ENCODE measurements at places on chromosomes 2 and 18.
A peak's percentile ranks its signal among the peaks of the same experiment; 100 is the strongest.

GRCh38 chr2:172092716-172093415, 7.6 kb downstream of the DLX1 start:
- no peak for DNase-seq

DNA sequence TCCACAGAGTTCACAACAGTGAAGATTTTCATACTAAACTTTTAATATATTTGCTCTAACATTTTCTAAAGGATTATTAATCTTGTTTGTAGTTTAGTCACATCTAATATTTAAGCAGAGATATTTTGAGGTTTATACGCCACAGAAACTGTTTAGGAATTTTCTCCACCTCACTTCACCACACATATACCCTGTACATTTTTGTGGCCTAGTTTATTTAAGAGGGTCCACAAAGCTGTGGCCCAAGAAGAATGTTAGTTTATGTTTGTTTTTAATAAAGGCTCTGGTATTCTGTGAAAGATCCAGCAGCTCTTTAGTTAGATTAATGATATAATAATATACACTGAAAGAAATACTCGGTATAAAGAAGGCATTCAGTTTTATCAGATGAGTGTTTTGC, 132.7 kb upstream of the TTC27 start:
- DNase-seq, result no peak

- peak; percentile 38 for DNase-seq
Observed at GRCh38 chr18:21230436-21230835, 11.6 kb upstream of the GREB1L start.

- DNase-seq, result no peak
Observed at GRCh38 chr2:173238385-173238784, 116.3 kb upstream of the CDCA7 start.

DNA sequence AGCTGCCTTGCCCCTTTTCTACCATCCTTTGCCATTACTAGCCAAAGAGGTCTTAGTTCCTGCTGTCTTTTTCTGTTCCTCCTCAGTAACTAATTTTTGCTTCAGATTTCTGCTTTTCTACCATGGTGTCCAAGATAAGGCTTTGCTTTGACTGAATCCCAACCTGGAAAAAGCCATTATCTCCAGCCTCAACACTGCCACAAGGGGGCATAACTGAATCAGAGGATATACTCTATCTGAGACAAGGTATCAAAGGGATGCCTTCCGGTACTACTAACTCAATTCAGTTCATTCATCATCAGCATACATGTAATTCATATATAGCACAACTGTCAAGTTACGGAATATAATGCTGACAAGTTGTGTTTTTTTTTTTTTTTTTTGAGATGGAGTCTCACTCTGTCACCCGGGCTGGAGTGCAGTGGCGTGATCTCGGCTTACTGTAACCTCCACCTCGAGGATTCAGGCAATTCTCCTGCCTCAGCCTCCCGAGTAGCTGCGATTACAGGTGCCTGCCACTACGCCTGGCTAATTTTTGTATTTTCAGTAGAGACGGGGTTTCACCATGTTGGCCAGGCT, 11.4 kb downstream of the OSGEPL1 start:
- peak; percentile 6 for DNase-seq

DNA sequence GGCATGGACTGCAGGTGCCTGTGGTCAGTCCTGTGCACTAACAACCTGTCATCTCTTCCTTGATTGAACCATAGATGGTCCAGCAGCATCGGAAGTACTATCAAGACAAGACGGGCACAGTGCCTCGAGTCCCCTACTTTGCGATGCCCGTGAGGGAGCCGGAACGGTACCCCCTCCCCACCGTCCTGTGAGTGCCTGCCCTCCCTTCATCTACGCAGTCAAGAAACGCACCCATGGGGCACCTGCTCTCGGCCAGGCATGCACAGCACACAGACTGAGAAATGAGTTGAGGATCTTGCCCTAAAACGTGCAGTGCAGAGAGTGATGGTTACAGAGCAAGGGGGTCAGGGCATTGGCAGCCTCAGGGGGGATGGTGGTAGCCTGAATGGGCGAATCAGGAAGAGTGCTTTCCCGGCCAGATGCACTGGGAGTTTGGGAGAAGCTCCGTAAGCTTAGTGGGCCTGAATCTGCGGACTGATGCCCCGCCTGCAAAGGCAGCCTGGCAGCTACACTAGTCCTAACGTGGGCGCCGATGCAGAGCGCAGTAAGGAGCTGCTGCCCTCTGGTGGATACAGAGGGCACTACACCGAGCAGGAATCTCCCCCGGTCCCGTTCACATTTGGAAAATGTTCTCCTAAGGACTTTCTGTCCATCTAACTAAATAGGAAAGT, 63.6 kb downstream of the CIB4 start:
- DNase-seq, result peak; percentile 75

- DNase-seq, result no peak
Observed at GRCh38 chr2:165911231-165911630, 42.3 kb downstream of the TTC21B start.

GRCh38 chr2:165898381-165898780, 55.2 kb downstream of the TTC21B start:
- peak; percentile 5 for DNase-seq

- DNase-seq, result peak; percentile 52
Observed at GRCh38 chr18:11040823-11041656, 108.3 kb downstream of the PIEZO2 start.

- DNase-seq, result no peak
Observed at GRCh38 chr18:74310411-74310810, 5.2 kb upstream of the C18orf63 start.

GRCh38 chr2:135882415-135882814, 6.2 kb upstream of the MCM6 start:
- DNase-seq, result no peak

All from umbilical cord (tissue), 2 donors.